ENCODE measurements at places on chromosomes 13 and 19.
A peak's percentile ranks its signal among the peaks of the same experiment; 100 is the strongest.

DNA sequence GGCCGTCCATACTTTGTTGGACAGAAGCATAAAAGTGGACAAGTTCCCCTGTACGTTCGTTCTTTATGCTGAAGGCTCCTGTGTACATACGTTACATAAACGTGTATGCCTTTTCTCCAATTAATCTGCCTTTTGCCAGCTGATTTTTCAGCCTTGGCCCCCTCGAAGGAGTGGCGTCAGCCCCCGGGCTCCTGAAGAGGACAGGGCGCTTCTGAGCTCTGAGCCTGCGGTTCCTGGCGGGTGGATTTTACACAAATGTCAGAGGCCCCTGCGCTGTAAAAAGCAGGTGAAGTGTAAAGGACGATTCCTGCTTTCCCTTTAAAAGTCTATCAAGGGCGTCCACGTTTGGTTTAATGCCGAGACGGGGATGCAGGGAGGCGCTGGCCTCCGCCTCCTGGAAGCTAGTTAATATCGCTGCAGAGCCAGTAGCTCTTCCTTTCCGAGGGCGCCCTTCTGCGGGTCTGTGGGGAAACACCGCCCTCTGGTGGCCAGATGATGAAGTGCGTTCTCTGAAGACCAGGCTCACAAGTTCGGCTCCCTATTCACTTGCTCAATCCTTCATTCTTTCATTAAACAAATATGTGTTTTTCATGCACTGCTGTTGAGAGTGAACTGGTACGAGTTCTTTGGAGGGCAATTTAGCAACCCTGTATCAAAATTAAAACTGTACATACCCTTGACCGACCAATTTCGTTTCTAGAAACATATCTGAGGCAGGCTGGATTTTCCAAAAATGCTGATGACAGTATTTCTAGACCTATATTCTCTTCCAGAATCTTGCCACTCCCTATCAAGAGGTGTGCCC is 62.0 kb downstream of the GPR12 start:
- peak; percentile 73 for DNase-seq

- DNase-seq, result no peak
These were observed 7.0 kb downstream of the CLASRP start for GRCh38 chr19:45045671-45046353.

- DNase-seq, result no peak
These were observed 94.1 kb downstream of the RNASEH2B start for GRCh38 chr13:51003642-51004041.

- peak; percentile 88 for DNase-seq
These were observed at the start of gene GADD45GIP1 for GRCh38 chr19:12956446-12957388. TSS of gene GADD45GIP1 (minus strand) at chr19:12957223. CDS start at chr19:12957212, 11 bp downstream.

GRCh38 chr19:7326105-7326877 is 22.4 kb upstream of the ARHGEF18 start:
- peak; percentile 17 for DNase-seq

DNA sequence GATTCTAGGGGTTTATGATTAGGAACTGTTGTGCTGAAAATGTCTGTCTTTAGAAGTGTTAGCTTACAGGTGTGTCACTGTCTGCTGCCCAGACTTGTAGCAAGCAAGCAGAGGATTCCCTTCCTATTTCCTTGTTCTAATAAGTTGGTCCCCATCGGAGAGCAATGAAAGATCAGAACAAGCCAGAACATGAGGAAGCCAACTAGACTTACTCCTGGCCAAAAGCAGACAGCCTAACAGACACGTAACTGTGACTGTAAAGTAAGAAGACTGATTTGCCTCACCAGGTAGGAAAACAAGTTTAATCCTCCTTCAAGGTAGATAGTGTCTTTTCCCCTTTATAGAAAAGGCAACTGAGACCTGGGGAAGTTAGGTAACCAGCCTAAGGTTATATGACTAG is 12.5 kb downstream of the POLR1D start:
- no peak for DNase-seq

DNA sequence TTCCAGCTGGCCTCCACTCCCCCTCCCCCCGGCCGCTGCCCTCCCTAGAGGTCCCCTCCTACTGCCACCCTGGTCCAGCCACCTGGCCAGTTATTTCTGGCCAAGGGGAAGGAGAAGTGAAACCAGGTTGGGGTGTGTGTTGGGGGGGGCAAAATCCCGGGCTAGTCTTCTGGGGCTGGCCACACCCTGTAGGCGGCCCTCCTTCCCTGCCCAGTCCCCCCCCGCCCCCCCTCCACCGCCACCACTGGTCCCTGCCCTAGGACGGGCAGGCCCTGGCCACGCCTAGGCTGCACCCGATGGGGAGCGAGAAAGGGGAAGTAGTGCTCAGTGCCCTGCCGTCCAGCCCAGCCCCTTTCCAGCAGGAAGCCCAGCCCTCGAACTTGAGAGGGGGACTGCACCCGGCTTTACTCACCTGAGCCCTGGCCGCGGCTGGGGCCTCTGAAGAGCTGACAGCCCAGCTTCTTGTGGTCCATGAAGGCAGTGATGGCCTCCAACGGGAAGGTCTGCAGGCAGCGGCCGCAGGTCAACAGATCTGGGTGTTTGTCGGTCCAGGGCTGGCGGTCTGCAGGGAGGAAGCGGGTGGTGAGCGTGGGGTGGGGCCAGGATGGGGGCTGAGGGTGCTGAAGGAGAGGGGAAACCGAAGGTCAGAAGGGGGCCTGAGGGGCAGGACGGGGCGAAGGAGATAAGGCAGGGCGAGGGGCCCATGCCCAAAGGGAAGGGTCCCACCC is 813 bp downstream of the ZNF296 start:
- DNase-seq, result peak; percentile 82

DNA sequence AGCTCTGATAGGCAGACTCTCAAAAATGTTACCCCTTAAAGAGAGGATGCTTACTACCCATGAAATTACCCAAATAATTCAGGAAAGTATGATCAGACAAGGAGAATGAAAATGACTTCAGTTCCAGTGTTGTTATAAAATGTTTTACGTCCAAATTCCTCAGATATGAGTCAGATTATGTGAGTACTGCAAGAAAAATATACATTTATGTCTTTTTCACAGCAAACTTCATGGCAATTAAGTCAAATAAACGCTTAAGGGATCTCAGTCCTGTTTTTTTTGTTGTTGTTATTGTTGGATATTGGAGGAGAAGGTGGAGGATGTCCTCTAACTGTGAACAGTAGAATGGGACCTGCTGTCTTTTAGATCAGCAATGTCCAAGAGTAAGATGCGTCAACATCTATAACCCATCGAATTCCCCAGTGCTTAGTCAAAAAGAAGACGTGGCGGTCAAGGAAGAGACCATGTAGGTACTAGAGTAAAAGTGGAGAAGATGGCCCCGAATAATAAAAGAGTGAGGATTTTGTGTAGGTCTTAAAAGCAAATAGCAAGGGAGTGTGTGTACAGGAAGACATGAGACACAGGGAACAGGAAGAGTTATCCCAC is 215.4 kb upstream of the IRS2 start:
- no peak for DNase-seq

GRCh38 chr19:47232422-47233211 is 1.6 kb upstream of the BBC3 start:
- peak; percentile 90 for DNase-seq

DNA sequence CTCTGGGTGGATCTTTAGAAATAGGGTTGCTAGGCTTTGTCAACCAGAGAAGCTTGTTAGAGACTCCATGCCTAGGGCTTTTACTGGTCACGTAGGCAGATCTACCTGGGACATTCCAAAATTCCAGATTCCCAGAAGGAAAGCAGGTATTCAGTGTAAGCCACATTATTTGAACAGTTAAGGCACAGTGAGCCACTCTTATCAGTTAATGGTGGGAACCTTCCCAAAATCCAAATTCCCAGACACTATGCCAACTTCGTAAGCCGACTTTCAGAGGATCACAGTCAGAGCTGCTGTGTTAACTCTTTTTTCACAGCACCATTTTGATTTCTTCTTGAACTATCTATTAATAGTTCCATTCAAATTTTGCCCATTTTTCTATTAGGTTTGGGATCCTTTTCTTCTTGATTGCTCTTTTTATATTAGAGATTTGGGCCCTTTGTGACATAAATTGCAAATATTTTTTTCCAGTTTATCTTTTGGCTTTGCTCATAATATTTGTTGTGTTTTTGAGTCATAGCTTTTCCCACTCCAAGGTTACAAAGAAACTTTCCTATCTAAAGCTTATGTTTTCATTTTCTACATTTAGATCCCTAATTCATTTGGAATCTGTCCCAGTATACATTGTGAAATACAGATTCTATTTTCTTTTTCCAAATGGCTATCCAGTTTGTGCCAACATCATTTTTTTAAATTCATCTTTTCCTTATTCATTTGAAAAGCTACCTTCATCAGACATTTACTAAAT is 77.3 kb downstream of the DHRS12 start:
- no peak for DNase-seq

DNA sequence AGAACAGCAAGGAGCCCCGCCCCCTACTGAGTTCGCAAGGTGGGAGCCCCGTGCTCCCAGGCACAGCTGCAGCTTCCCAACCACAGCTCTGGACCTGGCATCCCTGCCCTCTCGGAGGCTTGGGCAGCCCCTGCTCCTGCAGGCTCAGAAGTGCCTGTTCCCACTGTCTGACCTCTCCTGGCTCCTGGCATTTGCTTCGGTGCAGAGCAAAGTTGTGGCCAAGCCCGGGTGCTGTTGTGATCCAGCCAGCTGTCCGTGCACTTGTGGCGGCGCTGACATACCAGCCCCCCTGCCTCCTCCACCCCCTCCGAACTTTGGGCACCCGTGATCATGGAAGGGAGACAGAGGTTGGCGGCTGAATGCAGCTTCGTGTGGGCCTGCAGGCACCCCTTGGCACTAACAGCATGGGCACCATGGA is 1386.8 kb downstream of the PCDH9 start:
- no peak for DNase-seq

DNA sequence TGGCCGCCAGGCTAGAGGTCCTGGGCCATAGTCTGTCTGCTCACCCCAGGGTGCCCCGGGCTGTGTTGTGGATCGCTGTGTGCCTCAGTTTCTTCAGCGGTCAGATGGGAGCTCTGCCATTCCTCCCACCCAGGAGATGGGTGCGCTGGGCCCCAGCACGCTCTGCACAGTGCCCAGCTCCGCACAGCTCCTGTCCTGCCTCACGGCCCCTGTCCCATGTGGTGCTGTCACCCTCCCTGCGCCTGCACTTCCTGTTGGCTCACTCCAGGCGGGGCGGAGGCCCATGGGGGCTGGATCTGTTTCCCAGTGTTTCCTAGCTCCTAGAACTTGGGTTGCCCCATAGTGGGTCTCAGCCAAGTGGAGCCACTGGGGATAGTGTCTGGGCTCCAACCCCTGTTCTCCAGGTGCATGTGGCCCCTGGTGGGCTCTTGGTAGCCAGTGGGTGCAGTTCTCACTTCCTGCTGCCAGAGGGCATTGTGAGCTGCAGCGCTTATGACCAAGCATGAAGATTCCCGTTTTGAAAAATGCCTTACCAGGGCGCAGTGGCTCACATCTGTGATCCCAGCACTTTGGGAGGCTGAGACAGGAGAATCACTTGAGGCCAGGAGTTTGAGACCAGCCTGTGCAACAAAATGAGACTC is 69.8 kb downstream of the KDM4B start:
- DNase-seq, result peak; percentile 42

- DNase-seq, result no peak
These were observed 604.6 kb upstream of the GPC6 start for GRCh38 chr13:92621985-92622384.

Data from RKO (cell line).